GOT3 (cell line): ENCODE measurements at places on chromosomes 4 and X.

DNA sequence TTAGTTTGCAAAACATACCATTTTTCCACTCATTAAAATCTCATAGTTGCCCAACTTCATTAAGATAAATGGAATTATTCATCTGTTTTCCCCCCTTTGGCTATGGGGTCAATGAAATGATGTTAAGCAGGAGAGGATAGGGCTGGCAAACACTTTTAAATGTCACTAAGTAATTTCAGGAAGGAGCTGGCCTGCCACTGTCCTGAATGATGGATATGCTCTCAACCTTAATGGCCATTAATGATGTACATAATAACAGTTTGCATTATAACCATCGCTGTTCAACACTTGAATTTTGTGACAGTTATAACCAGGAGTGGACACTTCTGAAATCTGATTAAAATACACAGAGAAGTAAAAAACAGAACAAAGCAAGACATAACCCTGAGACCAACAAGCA is 77.2 kb downstream of the C4orf51 start:
- DNase-seq = no peak

- DNase-seq = no peak
Observed at GRCh38 chr4:175536852-175537453, 275.1 kb downstream of the GPM6A start.

- DNase-seq = no peak
Observed at GRCh38 chr4:71711044-71711984, 72.6 kb downstream of the GC start.

GRCh38 chr4:66330125-66330524 is 659.8 kb upstream of the EPHA5 start:
- DNase-seq = no peak

- no peak for DNase-seq
Observed at GRCh38 chrX:1528186-1528883, 8.7 kb downstream of the P2RY8 start.
